ENCODE measurements at places on chromosomes 7 and 10.

DNA sequence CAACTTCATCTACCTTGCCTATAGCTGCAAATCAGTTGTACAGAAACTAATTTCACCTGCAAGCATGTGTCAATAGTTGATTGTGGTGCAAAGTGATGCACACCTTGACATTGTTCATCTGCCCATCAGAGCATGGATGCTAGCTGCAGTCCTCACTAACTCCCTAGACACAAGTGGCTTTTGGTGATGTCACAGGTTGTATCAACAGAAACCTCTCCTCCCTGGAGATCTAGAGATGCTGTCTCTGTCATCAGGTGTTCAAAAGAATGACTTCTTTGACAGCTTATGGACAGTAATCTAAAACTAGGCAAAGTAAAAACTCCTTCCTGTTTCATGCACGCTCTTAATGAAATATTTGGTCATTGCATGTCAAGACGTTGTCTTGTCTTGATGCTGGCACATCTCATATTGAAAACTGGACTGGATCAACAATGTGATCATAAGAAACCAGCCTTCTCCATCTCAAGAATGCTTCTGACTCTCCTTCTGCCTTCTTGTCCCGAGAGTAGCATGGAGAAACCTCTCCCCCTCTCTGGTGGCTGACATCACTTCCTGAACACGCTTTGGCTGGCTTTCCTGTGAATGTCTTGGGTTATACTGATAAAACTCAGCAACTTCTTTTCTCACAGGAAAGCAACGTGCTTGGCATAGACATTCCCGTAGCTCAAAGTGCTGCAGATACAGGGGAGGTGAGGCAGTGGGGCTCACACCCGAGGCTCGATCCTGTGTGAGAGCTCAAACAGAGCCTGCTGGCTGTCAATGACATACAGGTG is 176.2 kb upstream of the CDCA7L start:
- no peak for DNase-seq

GRCh38 chr7:148395990-148396716 is 194.4 kb upstream of the C7orf33 start:
- DNase-seq = no peak

DNA sequence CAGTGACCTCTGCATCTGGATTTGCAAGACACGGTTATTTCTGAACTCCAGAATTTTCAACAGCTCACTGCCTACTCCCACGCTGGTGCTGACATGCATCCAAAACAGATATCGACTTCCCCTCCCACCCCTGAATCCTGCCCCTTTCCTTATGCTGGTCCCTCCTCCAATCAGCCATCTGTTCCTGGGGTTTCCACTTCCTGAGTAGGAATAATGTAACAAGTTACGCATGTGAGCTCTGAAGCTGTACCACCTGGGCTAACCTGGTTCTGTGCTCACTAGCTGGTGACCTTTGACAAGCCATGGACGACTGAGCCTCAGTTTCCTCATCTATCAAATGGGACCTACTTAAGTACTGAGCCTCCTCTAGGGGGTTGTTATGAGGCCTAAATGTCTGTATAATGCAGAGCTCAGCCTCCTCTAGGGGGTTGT is 1.7 kb upstream of the NCAPG2 start:
- DNase-seq = no peak

DNA sequence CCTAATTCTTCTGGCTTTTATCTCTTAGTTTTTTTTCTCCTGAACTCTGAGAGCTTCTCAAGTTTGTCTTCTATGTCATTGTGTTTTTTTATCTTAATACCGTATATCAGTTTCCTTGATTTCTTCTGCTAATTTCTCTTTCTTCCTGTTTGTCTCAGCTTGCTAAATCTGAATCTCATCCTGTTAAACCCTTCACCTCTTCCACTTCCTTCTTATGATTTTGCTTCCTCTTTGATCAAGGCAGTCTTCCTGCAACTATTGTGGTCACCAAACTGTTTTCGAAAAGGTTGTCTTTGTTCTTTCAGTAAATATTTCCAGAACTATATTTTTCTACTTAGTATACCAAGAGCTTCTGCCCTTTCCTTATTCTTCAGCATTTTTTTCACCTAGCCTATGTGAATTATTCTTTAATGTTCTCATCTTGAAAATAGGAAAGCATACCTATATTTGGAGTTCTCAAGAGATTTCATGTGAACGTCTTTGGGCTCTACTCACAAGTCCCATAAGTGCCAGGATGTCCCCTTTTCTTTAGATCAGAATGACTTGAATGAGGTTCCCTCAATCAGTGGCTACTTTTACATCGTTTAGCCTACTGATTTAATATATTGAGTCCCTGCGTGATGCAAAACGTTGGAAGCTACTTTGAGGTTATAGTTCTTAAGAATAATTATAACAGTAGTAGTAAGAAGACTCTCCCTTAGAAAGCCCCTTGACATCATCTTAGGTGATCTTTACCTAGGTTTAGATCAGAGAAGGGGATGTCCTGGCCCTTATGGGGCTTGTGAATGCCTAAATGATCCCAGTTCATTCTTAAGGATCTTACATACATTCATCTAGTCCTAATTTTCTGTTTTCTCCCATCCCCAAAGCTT is 415.4 kb upstream of the AUTS2 start:
- no peak for DNase-seq

DNA sequence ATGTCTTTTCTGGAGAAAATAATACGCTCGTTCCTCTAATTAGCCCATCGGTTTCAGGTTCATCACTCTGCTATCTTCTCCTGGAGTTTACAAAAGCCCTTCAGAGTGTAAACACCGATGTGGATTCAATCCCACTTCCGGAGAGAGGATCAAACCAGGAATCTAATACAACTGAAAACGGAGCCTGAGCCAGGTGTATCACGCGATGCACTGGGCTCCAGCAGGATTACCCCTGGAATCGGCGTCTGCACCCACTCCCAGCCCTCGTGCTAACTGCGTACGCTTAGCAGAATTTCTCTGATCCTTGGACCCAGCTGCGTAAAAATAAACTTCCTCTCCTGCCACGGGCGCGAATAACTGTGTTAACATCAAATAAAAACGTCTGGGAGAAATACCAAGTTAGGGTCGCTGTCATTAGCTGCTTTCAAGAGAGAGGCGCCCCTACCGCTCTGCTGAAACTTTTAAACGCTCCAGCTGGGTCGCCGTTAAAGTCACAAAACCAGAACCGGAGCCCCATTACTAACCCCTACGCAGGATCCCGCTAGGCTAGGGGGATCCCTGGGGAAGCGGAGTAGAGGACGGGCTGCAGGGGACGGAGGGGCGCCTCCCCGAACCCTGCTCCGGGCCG is 502 bp downstream of the ZNF3 start:
- DNase-seq = peak; percentile 12

DNA sequence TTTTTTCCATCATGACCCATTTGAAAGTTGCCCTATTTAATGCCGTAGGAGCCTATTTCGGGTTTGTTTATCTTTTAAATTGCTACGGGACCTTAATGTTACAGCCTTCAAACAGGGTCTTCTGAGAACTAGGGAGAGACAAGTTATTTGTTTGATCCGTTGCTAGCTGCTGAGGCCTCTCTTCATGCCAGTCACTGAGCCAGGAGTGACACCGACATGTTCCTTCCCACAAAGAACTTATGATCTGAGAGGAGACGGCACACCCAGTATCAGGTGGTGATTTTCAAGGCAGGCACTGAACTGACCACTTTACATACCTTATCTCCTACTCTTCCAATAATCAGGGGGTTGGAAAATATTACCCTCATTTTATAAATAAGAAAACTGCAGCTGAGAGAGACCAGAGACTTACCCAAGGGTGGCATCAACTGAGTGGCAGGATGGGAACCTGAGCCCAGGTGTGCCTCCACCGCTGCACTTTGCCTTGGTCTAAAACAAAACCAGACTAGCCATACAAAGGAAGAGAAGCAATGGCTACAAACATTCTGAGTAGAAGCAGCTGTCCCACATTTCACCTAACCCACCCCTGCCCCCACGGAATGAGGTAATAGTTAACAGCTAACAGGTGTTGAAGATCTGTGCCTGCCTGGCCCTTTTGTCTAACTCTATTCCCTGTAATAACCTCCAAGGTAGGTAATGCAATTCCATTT is 40.5 kb downstream of the PPP1R3C start:
- DNase-seq = no peak

DNA sequence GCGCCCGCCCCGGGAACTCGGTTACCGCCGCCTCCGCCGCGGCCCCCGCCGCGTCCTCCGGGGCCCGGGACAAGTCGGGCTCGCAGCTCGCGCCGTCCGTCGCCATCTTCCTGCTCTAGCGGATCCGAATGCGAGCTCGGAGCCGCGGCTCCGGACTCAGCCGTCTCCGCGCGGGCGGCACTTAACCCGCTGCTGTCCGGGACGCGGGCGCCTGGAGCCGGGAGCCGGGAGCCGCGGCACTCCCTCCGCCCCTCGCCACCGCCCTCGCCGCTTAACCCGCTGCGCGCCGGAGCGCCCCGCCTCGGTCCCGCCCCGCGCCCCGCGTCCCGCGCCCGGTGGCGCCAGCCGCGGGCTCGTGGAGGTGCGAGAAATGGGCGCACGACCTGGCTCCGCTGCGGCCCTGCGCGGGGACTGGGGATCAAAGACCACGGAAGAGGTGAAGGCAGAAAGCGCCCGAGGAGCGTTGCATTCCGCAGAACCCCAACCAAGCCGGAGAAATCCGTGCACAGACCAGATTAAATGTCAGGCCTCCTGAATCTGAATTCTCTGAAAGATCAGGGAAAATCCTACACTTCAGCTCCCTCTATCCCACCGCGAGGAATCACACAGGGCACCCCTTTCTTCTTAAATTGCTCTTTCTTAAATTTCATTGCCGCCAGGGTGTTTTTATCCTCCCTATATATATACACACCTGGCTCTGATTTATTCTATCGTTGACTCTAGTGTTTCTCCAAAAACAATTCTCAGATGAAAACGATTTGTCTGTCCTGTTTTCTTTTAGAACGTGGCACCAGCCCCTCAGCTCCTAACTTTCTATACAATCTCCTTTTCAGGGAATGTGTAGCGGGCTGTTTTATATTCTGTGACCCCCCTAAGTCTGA is at the start of gene CTTNBP2:
Gene CTTNBP2, minus strand, starts transcription at position 132 of the 881 bp plus-strand sequence. Its CDS starts 26 bp downstream, at position 106.
- DNase-seq = no peak

Measured in stimulated activated CD4-positive, alpha-beta T cell treated with anti-CD3 and anti-CD28 coated beads, Interleukin-15, amount 100 ng/mL, for 1 hour (primary cell).